ENCODE measurements at places on chromosomes 3 and 15. TPM values are rescaled to one million over a fixed set of nuclear protein-coding genes. Genes with fewer than 3 reads are reported as not detected.

The TWF2 gene
- 74.6 TPM for total RNA-seq

The TM4SF18 gene
- total RNA-seq = 150 TPM

The GHRL gene
- total RNA-seq = 0.40 TPM

The DLEC1 gene
- not detected for total RNA-seq

The IL16 gene
- 1.5 TPM for total RNA-seq

The BUB1B gene
- total RNA-seq = 10.5 TPM

The CHL1 gene
- total RNA-seq = not detected

The RAB5A gene
- total RNA-seq = 60.4 TPM

The GOLGA8S gene
- total RNA-seq = not detected

The CHRM5 gene
- 0.20 TPM for total RNA-seq

The RAD51 gene
- 1.6 TPM for total RNA-seq

The ESYT3 gene
- total RNA-seq = not detected
